ENCODE measurements at places on chromosomes 4 and X.

- DNase-seq = no peak
Measured at GRCh38 chr4:119478446-119479179, 150.0 kb downstream of the PDE5A start.

DNA sequence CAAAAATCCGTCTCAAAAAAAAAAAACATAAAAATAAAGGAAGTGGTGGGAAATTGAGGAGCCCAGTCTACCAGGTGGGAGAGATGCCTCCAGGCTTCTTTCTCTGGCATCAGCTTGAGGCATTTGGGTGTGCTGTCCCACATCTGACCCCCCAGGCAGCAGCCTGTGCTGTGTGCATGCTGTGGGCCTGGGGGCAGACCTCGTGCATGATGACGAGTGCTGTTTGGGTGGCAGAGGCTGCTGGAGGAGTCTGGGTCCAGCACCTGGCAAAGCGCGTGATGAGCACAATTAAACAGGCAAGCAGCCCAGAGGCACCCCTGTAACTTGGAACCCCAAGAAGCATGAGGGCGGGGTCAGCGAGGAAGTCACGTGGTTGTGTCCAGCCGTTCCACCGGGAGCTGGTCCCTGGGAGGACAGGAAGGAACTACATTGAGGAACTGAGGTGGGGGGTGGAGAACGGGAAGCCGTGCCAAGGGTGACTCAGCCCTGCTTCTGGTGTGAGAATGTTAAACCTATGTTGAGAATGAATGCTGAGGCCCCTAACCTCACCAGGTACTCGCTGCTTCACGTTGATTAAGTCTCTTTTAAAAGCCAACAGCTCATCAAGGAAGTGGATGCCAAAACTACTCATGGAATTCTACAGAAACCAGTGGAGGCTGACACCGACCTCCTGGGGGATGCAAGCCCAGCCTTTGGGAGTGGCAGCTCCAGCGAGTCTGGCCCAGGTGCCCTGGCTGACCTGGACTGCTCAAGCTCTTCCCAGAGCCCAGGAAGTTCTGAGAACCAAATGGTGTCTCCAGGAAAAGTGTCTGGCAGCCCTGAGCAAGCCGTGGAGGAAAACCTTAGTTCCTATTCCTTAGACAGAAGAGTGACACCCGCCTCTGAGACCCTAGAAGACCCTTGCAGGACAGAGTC lies 6.1 kb downstream of the TACC3 start:
- no peak for DNase-seq

DNA sequence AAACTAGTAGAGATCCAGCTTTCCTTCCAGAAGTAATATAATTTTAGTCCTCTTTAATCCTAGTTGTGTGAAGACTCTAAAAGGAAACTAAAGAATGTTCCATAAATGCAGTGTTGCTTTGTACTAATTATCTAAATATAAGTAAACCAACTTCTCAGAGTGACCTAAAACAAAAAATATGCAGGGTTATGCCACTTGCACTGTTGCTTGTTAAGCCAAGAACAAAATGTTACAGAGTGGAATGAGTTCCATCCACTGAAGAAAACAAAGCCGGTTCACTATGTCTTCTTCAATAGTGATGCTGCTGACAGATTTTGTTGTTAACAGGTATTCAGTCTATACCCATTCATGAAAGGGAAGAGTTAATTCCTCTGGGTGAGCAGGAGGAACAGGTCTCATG lies 252.0 kb upstream of the DIAPH2 start:
- DNase-seq = no peak

GRCh38 chr4:48945981-48946380 lies 39.4 kb upstream of the OCIAD2 start:
- DNase-seq = no peak

DNA sequence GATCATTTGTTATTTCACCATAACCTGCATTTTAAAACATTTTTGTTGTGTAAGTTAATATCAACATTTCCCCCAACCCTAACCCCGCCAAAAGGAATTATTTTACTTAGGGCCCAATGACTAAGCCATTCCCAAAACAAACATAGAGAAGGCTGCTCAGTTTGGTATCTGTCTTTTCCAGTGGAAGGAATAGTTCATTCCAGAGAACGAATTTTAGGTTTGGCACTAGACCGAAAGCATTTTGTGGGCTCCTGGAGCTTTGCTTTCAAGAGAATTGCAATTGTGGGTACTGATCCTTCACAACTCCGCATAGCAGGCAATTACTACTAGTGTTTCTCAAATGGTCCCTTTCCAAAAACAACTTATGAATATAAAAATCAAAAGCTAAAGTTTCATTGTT lies 226.7 kb upstream of the MAD2L1 start:
- no peak for DNase-seq

- no peak for DNase-seq
Measured at GRCh38 chr4:150235808-150236271, 157.6 kb downstream of the DCLK2 start.
